Neural crest cell (in vitro differentiated cells): ENCODE measurements at places on chromosomes 7 and 10.

DNA sequence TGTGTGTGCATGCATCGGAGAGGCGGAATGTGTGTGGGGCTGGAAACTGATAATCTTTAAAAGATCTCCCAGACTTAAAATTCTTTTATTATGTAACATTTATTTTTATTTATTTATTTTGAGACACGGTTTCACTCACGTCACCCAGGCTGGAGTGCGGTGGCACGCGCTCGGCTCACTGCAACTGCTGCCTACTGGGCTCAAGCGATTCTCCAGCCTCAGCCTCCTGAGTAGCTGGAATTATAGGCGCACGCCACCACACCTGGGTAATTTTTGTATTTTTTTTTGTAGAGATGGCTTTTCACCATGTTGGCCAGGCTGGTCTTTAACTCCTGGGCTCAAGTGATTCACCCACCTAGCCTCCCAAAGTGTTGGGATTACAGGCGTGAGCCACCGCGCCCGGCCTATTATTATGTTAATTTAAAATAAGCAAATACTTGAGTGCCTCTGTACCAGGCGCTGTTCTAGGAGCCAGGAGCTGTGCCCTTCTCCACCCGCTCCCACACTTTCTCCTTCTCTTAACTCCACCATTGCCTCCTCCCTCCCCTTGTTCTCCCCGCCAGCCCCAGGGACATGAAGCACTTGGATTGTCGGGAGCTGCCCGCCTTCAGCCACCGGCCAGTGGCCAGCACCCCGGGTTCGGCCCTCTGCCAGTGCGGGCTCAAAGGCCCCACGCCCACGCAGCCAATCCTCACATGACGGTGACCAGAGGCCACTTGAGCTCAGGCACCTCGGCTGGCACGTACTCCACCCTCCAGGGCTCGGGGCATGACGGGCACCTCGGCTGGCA lies 163.6 kb downstream of the DNAJB6 start:
- DNase-seq: no peak

DNA sequence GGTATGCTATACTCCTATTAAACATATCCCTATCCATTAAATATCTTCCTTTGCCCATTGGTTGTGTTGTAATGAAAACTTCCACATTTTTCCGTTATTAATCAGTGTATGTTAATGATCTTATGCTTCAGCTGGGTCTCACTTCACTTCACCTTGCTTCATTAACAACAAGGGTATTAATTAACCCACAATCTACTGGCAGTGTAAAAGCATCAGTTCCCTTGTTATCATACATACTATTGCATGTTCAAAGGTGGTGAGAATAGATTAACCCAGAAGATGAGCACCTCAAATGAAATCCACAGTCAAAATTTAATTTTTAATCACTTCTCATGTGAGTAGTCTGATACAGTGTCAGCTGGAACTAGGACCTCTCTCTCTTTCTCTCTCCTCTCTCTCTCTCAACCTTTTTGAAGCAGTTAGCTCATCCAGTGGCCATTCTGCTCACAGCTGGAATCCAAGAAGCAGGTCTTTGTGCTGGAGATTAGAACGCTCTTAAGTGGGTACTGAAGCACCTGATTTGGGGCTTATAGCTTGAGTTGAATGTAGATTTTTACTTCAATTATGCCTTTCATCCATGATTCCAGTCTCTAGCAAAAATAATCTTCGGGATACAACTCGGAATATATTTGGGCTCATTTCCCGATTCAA lies 172.3 kb downstream of the RAPGEF5 start:
- no peak for DNase-seq

DNA sequence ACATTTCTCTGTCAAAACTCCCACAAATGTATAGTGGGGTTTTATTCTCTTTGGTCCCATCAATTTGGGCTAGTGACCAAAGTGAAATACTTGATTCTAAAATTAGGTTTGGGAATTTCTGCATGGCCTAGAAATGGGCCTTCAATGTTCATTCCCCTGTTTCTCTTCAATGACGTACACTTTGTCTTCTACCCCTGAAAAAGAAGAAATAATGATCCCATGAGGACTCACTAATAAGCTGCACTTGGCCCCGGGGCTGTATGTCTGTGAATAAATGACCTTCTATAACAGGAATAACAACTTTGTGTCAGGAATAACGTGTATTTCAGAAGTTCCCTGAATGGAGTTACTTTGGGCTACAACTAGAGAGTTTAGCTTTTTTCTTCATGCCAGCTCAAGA lies 20.2 kb downstream of the OR6B1 start:
- DNase-seq: no peak

DNA sequence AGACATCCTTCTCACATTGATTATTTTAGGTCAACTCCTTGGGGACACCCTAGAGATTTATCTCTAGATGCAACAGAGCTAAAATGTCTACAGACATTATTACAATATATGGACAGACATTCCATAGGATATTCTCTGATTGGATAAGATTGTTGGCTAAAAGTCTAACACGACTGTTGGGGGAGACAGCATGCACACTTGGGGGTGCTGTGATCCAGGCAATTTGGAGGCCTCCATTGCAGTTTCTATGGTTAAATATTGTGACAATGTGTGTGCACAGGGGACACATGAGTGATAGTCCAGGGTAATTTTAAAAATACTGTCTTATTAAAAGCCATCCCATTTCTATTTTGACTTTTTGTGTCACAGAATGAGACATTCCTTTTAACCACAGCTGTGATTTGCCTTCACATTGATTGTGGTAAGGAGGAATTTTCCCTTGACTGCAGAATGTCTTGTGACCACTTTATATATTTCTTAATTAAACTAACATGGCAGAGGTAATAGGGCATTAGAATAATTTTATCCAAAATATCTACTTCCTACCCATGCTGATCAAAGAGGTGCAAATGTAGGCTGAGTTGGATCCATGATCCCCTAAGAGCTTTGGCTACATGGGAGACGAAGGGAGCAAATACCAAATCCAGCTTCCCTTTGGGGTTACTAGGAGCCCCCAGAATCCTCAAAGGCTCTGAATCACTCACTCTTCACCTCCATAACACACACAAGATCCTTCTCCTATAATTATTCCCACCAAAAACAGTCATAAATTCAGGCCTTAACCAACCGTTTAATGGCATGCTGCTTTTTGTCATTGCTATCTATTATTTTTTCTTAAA lies 7.3 kb downstream of the TFPI2 start:
- no peak for DNase-seq

- no peak for DNase-seq
These were observed 85.0 kb downstream of the PODXL start for GRCh38 chr7:131471250-131472004.

DNA sequence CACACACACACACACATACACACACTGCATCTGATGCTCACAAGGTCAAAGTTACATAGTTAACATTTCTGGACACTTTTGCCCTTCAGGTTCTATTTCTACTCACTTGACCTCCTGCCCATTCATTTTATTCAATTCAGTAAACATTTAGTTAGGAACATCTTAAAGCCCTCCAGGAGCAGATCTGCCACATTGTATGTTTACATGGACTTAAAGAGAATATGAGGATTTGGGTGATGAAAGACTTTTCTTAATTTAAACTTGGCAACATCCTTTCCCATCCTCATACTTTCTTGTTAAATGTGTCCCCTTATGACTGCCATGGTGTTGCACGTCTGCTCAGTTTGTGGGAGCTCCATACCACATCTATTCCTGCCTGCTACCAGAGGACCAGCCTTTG lies 322.8 kb upstream of the BMPER start:
- DNase-seq: no peak

- DNase-seq: no peak
These were observed 54.3 kb downstream of the SPDYE5 start for GRCh38 chr7:75546237-75547015.

- DNase-seq: no peak
These were observed 12.8 kb upstream of the DRGX start for GRCh38 chr10:49408519-49409306.

DNA sequence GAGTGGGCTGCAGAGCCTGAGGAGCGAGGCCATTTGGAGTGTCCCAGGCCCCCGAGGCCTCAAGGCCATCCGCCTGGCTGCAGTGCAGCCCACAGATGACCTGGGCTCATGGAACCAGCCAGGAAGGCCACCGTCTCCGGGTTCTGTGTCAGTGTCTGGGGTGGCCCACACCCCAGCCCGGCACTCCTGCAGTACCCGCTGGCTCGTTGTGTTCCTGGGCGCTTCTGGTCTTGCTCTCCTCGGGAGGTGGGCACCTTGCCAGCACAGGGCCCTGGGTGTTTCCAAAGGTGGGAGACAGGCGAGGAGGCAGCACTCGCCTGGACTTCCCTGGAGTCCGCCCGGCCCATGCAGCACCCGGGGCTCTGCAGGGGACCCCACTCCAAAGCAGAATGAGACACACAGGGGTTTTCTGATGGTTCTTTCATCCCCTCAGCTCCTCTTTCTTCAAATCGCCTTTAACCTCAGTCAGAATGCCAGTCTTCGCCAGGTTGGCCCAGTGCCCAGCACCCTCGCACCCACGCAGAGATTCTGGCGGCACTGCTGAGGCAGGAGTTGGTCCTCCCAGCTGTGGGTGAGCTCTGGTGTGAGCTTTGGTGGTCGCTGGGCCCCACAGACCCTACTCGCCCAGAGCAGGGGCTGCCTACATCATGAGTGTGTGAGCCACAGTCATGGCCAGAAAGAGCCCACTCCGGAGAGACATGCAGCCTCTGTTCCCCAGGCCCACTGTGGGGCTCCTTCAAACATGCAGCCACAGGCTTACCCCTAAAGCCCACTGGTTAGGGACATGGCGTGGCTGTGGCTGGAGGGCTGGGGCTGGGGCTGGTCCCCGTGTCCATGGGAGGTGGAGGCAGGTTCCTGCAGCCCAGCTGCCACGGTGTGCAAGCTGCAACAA lies 155.7 kb downstream of the EBF3 start:
- no peak for DNase-seq

DNA sequence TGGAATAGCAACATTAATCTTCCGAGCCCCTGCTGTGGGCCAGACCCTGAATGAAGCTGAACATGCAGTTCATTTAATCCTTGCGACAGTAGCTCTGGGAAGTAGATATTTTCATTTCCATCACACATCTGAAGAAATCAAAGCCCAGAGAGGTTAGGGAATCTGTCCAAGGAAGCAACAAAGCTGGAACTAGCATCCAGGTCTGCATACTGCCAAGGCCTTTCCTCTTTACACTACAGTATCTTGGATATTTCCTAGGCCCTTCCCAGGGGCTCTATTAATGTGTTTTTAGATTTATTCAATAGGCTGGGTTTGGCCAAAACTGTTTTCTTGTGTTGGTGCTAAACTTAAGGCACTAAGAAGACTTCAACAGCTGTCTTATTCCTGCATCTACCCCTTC lies 48.1 kb downstream of the FAM13C start:
- DNase-seq: no peak
